Left colon (tissue), 2 donors: ENCODE measurements at places on chromosomes 2 and 18. TPM values are rescaled to one million over a fixed set of nuclear protein-coding genes. Genes with fewer than 3 reads are reported as not detected.

AGXT gene
- total RNA-seq = 0.59 TPM

GRCh38 chr2:192566863-192567262 lies 372.1 kb upstream of the TMEFF2 start:
- no peak for DNase-seq

TRABD2A gene
- 101 TPM for total RNA-seq

- DNase-seq = no peak
Measured at GRCh38 chr2:33316328-33316727, 160.1 kb upstream of the RASGRP3 start.

DNA sequence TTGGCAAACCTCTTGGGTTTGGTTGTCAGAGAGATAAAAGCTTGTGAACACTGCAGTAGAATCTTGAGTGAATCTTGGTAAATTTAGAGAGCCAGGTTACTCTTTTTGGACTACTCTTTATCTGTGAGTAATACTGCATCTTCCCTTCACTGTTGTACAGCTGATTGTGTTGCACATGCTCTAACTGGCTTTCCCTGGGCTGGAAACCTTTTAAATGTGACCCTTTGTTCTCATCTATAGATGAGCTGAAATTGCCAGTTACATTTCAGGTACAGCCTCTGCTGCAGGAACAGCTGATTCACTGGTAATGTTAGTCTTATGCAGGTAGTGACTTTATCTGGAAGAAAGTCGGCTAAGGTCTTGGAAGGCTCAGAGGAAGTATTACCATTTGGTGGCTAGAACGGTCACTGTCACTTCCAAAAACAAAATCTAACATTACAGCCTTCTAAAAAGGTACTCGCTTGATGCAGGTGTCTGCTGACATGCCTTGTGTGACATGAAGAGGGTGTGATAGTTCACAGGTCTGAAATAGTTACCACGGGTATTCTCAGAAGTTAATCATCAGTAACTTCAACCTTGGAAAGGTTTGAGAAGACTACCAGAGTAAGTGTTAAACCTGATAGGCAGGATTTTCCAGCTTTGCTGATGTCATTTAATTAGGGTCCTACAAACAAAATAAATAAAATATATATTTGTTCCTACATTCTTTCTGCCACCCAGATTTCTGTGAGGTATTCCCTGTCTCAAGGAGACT lies 851.1 kb downstream of the SLC4A3 start:
- no peak for DNase-seq

DNA sequence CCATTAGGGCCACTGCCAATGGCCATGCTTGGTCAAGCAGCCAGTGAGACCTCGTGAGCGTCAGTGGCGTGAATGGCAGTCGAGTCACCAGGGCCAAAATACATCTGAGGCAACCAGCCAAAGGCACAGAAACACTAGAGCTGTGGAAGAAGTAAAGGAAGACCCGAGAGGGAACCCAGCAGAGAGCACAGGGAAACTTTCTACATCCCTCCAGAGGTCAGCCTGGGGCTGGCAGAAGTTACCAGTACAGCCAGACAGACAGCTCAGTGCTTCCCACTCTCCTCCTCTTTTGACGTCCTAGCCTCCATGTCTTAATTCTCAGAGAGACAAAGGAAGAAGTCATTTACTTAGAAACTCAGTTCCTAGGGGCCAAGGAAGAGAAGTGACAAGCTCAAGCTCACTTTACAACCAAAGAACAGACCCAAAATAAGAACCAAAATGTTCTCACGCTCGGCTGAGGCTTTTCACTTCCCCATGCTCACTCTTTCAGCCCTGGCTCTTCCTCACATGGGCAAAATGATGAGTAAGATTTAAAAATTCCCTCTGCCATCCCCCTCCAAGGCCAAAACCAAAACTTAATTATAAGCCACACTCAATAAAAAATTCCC lies 8.7 kb downstream of the CYRIA start:
- DNase-seq = no peak

DNA sequence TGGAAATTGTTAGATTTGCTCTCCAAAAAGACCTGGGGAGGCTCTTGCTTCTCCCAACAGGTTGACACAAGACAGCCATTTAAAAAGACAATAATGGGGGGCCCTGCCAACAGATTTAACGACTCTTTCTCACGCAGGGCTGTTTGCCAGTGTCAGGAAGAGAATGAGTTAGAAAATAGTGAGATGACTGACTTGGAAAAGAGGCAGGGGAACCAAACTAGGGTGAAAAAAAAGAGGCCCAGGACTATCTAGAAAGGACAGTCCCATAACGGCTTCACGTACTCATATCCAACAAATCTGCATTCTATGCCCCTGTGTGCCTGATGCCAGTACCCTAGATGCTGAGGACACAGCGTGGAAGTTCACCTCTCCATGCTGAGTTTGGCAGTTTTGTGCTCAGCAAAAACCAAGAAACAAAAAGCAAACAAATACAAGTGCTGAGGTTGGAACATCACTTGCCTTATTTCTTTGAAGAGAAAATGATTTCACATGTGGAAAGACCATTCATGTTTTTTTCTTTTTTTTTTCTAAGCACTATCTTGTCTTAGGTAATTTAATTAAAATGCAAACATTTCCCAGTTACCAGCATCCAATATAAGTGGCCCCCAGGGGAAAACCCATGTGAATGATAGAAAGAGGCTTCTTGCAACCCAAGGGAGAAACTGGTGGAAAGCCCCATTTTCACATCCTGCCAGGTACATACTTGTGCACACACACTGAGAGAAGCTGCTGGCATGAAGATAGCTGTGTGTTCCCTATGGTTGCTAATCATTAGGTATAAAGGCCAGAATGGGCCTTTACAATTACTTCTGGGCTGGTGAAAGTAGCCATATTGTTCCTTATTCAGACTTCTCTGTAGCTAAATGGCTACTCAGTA lies 10.6 kb upstream of the WIPF1 start:
- DNase-seq = no peak

DNA sequence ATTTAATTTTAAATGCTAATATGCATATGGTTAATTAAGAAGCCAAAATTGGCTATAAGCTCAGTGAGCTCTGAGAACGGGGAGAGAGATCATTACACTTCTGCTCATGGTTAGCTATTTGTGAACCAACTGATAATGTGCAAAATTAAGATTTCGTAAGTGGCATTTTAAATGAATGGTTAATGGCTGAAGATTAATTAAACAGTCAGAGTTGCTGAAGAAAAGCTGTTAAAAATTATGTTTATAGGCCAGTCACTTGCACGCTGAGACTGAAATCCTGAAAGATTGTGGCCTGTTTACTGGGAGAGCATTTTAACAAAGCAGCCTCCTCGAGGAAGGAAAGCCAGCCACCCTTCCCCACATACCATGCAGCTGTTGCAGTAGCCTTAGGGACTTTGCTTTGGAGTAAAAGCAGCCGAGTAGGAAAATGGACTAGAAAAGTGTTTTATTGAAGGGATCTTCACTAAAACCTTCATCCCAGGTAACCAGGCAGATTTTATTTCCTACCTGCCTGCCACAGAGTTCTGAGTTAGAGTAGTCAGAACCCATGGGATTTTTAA lies 218.8 kb upstream of the NRP2 start:
- no peak for DNase-seq

DNA sequence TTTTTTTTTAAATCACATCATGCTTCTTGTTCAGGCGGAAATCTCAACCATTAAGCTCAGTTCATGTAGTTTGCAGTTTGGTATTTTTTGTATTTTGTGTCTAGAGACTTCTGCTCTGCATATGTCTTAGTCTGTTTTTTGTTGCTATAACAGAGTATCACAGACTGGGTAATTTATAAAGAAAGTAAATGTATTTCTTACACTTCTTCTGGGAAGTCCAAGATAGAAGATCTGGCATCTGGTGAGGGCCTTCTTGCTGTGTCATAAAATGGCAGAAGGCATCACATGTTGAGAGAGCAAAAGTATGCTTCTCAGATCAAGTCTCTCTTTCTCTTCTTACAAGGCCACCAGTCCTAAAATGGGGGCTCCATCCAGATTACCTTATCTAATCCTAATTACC lies 208.2 kb downstream of the CTNNA2 start:
- DNase-seq = no peak

DNA sequence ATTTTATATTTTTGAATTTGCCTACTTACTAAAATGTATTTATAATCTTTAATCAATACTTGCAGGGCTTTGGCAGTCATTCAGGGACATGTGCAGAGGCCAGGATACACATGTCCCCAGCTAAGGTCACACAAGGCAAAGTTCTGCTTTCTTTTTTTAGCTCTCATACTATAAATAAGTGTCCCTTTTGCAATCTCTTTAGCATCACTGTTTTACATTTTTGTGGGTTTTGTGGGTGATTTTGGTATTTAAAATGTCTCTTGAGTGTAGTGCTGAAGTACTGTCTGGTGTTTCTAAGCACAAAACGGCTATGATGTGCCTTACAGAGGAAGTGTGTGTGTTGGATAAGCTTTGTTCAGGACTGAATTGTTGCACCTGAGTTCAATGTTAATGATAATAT lies 309.0 kb upstream of the GULP1 start:
- no peak for DNase-seq

GRCh38 chr18:79552696-79553095 lies 126.9 kb upstream of the CTDP1 start:
- DNase-seq = no peak

DNA sequence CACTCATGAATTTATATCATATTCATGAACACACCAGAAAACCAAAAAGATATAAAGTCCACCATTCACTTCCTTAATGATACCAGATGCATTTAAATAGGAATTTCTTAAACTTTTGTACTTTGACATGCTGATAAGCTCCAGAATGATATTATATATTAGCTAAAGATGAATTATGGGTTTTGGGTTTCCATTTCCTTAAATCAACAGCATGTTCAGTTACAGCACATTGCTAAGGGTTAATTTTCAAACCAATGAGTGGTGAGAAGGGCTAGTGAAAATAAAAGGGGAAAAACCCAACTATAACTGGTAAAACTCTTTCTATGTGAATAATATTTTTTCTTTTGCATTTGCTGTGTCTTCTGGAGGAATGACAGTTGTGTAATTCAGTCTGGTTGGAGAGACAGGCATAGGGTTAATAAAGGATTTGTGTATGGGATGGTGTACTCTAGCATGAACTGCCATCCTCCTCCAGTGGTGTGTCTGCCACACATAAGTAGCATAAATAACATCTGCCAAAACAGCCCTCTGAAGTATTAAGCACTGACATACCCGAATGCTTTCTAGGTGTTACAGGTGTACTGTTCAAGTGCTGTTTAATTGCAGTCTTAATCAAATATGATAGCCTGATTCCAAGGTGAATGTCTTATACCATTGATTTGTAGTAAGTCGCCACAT lies 19.3 kb upstream of the CPS1 start:
- no peak for DNase-seq

FAM110C gene
- total RNA-seq = 32.0 TPM

DNA sequence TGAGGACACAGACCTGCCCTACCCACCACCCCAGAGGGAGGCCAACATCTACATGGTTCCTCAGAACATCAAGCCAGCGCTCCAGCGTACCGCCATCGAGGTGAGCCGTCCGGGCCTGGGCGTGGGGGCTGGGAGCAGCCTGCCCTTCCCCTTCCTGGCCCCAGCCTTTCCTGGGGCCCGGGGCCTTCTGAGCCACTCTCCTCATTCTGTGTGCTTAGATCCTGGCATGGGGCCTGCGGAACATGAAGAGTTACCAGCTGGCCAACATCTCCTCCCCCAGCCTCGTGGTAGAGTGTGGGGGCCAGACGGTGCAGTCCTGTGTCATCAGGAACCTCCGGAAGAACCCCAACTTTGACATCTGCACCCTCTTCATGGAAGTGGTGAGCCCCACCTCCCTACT lies 157.9 kb downstream of the DYSF start:
- DNase-seq = no peak

GRCh38 chr2:42339191-42339912 lies 21.7 kb downstream of the COX7A2L start:
- DNase-seq = no peak

DNA sequence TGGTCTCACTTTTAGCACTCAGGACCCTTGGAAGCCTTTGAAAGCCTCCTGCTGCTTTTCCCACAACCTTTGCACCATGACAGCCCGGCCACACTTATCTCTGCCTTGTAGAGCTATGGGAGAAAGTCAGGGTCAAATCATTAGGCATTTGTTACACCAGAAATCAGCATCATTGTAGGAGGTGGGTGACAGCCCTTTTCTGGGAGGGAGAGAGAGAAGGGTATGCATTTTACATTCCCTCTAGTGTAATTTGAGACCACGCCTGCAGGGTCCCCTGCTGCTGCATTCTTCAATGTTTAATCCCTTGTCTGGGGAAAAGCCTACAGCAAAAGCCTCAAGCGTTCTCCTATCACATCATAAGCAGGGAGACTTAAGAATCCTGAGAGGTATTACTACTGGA lies 766.8 kb upstream of the FAM98A start:
- DNase-seq = no peak

DNA sequence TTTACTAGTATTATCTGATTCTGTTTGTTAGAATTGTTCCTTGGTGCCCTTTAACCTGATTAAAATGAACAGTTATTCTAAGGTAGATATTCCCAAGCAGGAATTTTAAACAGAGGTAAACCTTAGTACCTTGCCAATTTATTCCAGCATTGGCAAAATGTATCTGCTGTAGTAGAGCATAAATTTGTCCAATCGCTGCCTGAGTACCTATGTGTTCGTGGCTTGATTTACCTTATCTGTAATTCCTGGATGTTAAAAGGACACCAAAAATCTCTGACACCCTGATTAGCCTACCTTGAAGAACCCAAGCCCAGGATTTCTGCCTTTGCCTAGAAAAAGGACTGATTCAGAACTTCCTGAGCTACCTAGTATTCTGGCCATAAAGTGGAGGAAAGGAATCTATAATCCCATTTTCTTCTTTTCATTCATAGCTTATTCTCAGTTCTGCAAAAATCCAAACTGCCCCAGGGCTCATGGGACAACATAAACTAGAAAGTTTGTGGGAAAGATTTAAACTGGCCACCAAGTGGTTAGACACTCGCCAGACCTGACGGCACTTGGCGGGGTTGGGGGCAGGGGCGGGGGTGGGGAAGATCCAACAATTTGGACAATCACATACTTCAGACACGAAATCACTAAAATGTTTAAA lies 16.2 kb upstream of the ZCCHC2 start:
- no peak for DNase-seq

KCTD1 gene
- total RNA-seq = 12.3 TPM

HRH4 gene
- 0.11 TPM for total RNA-seq

STON1 gene
- 3.4 TPM for total RNA-seq

DNA sequence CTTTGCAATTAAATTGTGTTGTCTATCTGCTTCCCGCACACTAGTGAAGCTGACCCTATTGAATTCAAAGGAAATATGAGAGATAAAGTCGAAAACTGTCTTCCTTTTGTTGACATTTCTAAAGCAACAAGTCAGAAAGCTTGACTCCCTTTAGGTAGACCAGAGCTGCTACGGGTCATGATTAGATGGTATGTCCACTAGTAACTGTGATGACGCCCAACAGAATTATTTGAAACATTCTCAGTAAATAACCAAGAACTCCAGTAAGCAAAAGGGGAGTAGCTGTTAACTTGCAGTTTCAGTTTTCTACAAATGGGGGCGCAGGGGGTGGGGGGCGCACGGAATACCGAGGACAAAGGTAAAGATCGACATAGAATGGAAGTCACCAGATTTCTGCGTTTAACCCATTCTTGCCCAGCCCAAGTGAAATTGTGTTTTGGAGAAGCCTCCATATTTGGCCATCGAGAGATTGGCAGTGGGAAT lies 56.4 kb downstream of the CRIM1 start:
- no peak for DNase-seq
